ENCODE measurements at places on chromosomes 13 and 19. TPM values are rescaled to one million over a fixed set of nuclear protein-coding genes. Genes with fewer than 3 reads are reported as not detected.

Gene SPRY2
- 79.6 TPM for polyA plus RNA-seq

Gene DBP
- 14.0 TPM for polyA plus RNA-seq

Gene SLITRK1
- polyA plus RNA-seq, result 0.30 TPM

Gene ZNF541
- 0.25 TPM for polyA plus RNA-seq

- DNase-seq, result no peak
These were observed 225.0 kb downstream of the FGF14 start for GRCh38 chr13:102176846-102177245.

- no peak for DNase-seq
These were observed 15.4 kb downstream of the UBXN6 start for GRCh38 chr19:4441994-4442818.

DNA sequence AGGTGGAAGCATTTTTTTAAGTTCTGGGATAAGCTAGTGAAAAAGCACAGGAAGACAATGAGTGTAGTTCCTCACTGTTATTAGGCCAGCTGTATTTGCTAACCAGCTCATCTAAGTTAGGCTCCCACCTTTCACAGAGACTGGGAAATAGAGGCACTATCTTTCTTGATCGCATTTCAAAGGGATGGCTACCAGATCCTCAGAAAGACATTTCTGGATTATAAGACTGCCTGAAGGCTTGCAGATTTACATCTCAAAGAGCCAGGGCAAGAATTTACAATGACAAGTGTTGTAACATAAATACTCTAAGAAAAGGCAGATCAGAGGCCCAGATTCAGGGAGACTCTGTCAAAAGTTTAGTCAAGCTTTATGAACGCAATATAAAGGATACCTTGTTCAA lies 1005.5 kb downstream of the PCDH9 start:
- DNase-seq, result no peak

- no peak for DNase-seq
These were observed 14.0 kb downstream of the GRAMD1A start for GRCh38 chr19:35013820-35014754.

DNA sequence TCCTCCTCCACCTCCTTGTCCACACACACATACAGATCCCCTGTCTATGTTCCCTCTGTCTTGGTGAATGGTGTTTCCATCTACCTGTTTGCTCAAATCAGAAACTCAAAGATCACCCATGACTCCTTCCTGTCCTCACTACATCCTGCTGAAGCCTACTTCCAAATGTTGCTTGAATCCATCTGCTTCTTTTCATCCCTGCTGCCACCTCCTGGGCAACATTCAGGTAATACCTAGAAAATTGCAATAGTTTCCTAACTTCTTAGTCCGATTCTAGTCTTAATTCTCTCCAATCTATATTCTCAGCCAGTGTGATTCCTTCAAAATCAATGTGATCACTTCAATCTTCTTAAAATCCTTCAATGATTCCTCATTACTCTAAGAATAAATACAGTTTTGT lies 155.5 kb upstream of the STARD13 start:
- DNase-seq, result no peak

DNA sequence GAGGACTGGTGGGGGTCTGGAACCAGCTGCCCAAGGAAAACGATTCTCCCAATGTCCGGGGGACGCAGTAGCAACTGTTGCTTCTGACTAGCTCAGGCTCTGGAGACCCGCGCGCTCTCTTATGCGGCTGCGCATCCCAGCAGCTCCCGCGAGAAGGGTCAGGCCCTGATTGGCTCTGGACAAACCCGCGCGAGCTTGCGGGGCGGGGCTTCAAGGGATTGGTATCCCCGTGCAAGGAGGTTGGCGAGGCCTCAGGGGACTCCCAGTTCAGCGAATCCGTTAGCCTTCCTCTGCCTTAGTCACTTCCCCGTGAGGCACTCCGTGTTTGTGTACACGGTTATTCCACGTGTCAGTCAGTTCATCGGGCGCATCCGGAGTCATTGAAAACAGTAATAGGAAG lies 20.2 kb downstream of the SIGLECL1 start:
- DNase-seq, result no peak

DNA sequence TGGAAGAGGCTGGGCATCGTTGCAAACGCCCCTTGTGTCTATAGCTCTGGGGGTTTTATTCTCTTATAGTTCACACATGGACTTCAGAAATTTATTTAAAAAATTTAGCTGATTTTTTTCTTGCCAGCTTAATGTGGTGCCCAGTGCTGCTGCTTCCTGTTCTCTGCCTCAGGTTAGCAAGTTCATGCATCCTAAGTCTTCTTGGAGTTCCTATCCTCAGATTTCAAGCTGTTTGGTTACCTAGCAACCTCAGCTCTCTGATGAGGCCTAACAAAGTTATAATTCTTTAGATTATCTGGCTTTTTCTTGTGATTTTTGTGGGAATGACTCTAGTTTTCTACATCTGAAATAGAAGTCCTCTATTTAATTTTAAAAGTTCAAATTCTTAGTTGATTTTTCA lies 250.9 kb downstream of the MAB21L1 start:
- no peak for DNase-seq

DNA sequence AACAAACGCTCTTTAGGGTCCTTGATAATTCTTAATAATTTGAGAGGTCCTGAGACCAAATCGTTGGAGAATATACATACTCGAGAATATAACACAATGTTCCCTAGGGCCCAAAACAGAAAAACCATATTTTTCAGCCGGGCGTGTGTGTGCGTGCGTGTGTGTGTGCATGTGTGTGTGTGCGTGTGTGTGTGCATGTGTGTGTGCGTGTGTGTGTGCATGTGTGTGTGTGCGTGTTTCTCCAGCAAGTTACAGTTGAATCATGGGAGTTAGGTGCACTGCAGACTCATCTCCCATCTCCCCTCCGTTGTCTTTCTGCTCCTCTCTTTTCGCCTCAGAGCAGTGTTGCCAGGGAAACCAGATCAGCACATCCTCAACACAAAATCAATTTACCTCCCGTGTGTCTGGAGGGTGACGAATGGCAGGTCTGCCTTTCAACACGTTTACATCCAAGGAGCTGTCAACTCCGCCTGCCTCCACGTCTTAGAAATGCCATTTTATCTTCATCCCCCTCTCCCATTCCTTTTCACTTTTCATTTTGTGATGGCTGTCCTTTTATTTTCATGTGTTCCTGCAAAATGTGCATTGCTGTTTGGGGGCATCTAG lies 8.3 kb upstream of the PNMA8B start:
- no peak for DNase-seq

DNA sequence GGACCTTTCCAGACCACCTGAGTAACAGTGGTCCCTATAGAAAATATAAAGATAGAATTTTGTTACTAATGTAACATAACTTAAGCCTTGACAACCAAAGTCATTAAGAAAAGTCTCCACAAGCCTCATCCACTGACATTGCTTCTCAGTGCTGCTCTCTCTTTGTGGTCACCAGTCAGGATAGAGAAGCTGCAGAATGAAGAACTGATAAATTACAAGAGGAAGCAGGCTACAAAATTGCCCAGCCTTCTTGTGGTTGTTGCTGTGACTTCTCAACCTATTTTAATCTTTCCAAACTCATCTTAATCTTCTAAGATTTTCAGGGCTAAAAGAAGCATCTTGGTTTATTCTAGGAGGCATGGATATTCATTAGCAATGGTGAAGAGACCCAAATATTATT lies 343.8 kb downstream of the MZT1 start:
- no peak for DNase-seq

GRCh38 chr13:80399340-80400163 lies 58.6 kb upstream of the SPRY2 start:
- DNase-seq, result no peak

GRCh38 chr19:7435586-7435985 lies 53.2 kb downstream of the PEX11G start:
- no peak for DNase-seq

GRCh38 chr13:41310963-41311405 lies at the start of gene NAA16:
TSS of gene NAA16 (plus strand) at chr13:41311267. CDS start at chr13:41311529, 262 bp downstream.
- DNase-seq, result peak; percentile 86

GRCh38 chr19:7953576-7953975 lies 10.1 kb upstream of the TIMM44 start:
- no peak for DNase-seq

- DNase-seq, result peak; percentile 93
These were observed at the start of gene ZSCAN18 for GRCh38 chr19:58097781-58098681. TSS of gene ZSCAN18 (minus strand) at chr19:58098231. CDS start at chr19:58090267, 7,964 bp downstream.

DNA sequence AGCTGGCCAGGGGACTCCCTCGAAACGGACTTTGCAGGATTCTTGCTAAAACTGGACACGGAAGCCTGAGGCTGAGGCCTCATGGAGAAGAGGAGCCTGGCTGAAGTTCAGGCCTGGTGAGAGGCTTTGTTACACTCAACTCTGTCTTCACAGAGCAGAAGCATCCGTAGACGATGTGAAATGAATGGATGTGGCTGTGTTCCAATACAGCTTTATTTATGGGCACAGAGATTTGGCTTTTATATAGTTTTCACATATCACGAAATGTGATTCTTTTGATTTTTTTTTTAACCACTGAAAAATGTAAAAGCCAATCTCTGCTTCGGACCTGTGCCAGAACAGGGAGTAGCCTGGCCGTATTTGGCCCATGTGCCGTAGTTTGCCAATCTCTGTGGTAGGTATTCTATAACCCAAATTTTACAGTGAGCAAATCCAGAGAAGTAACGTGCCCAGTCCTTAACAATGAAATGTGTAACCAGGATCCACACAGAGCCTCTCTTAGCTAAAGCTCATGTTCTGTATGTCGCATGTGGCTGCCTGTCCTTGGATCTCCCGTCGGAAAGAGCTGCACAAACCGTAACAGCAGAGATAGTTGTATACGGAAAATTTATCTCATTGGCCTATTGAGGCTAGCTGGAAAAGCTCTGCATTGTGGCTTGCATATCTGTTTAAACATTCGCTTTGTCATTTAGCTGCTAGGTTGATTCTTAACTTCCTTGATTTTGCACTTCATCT lies 171.6 kb upstream of the RNF113B start:
- no peak for DNase-seq

GRCh38 chr13:46507981-46508380 lies 45.0 kb upstream of the LRCH1 start:
- no peak for DNase-seq

- DNase-seq, result no peak
These were observed 4.2 kb downstream of the LTBP4 start for GRCh38 chr19:40605216-40605971.

- DNase-seq, result no peak
These were observed 7.4 kb upstream of the FCGBP start for GRCh38 chr19:39941615-39942365.

DNA sequence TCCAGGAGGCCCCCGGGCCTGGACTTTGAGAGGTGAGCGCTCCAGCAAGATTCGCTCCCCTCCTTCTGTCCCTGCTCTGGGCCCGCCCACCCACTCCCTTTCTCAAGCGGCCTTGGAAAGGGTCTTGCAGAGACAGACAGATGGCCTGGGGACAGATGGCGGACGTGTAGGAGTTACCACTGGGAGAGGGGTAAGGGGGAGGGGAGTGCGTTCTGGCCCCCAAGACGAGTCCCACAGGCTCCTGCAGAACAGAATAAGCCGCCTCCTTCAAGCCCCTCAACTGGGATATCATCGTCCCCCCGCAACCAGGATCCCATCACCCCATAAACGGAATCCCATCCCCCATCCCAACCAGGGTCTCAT lies 3.6 kb upstream of the TNFAIP8L1 start:
- DNase-seq, result no peak

DNA sequence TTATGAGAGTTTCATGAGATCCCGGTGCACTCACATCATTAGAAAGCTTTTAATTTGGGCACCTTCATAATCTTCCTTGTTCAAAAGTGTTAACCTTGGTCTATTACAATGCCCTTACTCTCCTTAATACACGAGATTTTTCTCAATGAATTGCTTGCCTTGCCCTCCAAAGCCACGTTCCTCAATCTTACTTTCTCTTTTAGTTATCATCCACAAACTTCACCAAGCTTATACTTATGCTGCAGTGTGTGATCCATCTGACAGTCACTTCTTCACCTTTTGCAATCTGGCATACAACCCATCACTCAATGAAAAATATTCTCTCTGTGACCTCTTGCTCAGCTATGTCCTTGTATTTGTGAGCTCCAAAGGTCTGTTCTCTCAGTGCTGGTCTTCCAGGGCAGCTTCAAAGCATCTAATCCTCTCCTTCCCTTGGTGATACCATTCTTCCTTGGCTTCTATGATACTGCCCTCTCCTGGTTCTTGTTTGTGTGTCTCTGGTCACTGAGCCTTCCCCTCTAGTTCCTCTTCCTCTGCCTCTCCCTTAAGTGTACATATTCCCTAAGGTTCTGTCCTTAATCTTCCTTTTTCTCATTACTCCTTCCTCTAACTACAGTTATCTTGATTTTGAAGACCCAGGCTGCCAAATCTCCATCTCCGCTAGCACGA lies 202.2 kb upstream of the STARD13 start:
- no peak for DNase-seq

DNA sequence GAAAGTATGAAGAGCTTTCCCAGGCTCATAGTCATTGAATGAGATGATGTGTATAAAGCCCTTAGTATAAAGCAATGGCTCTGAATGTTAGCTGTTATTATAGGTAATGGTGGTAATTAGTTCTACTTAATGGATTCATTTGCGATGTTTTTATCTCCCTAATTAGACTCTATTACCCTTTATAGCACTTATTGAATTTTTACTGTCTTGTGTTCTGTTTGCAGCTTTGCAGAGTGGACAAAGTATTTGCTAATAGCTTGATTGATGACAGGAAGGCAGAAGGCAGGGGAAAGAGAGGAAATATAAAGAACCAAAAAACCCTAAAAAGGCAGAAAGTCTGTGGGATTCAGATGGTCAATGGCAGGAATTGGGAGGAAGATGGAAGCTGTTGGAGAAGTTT lies 524.4 kb upstream of the SPRY2 start:
- DNase-seq, result no peak

- DNase-seq, result no peak
These were observed 149.0 kb downstream of the LMO7 start for GRCh38 chr13:75785130-75785529.

DNA sequence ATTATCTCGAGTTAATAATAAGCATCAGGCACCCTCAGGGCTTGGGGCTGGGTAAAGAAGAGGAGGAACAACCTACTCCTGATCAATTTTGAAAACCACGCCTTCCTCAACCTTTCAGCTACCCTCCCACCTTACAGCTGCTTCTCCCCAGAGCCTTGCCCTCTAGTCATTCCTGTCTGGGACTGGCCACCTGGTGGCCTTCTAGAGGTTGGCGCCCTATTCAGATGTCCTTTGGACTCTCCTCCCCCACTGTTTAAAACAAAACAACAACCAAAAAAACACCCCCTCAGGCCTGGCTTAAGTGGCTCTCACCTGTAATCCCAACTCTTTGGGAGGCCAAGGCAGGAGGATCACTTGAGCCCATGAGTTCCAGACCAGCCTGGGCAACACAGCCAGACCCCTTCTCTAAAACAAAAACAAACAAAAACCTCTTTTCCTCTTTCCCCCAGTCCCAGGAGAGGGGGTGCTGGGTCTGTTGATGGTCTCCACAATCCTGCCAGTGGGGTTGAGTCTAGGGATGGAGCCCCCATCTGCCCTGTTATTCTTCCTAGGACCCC lies 62.3 kb downstream of the CCDC70 start:
- DNase-seq, result no peak

- DNase-seq, result no peak
These were observed 113.0 kb downstream of the TEX26 start for GRCh38 chr13:31045286-31046081.

GRCh38 chr13:90084684-90085290 lies 1262.7 kb upstream of the MIR17HG start:
- no peak for DNase-seq

GRCh38 chr13:97224544-97225300 lies 2.6 kb downstream of the MBNL2 start:
- no peak for DNase-seq

Measured in left renal cortex interstitium (tissue), 4 donors.